Natural killer cell treated with Interleukin-12 subunit alpha and Interleukin-12 subunit beta and Interleukin-15 and Interleukin-18, amount 100 ng/mL, for 72 hours (primary cell): ENCODE measurements at places on chromosomes 13 and 19. TPM values are rescaled to one million over a fixed set of nuclear protein-coding genes. Genes with fewer than 3 reads are reported as not detected.

LGALS4 gene
- 1.6 TPM for total RNA-seq

PRSS57 gene
- total RNA-seq: not detected

GRCh38 chr19:46466536-46467196, 4.7 kb downstream of the PNMA8A start:
- peaks cover 14% of the 10 kb centered on the region for H3K27me3 ChIP-seq
- peaks cover 6% of the 10 kb centered on the region for H3K4me1 ChIP-seq
- DNase-seq: no peak
- H3K4me3 ChIP-seq: no peak overlapping the region
- H3K36me3 ChIP-seq: no peaks in the 10 kb centered on the region

GRCh38 chr19:18735324-18735723, 51.8 kb downstream of the CRTC1 start:
- no peak overlapping the region for H3K27ac ChIP-seq
- no peak for DNase-seq
- H3K4me3 ChIP-seq: no peak overlapping the region
- H3K36me3 ChIP-seq: no peaks in the 10 kb centered on the region
- peaks cover 6% of the 10 kb centered on the region for H3K4me1 ChIP-seq
- no peaks in the 10 kb centered on the region for H3K27me3 ChIP-seq

TMEM272 gene
- total RNA-seq: not detected

CLC gene
- total RNA-seq: 19.2 TPM

CFAP97D2 gene
- total RNA-seq: not detected
